ENCODE measurements at places on chromosomes 11 and 22. TPM values are rescaled to one million over a fixed set of nuclear protein-coding genes. Genes with fewer than 3 reads are reported as not detected.

DNA sequence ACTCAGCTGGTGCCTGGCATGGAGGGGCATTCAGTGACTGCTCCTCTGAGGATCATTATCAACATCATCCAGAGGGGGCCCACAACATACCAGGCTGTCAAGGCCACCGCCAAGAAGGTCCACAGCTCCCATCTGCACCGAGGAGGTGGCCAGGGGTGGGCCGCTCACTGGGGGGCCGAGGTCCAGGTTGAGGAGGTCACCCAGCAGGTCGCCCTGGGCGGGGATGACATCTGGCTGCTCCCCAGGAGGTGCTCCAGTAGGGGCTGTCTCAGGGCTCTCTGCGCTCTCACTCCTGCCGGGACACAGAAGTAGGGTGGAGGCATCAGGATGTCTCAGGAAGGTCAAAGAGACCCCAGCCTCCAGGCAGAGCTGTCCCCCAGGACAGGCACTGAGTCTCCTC lies 25.1 kb upstream of the RASL10A start:
- no peak for DNase-seq
- H3K4me1 ChIP-seq: no peaks in the 10 kb centered on the region
- H3K27ac ChIP-seq: no peak overlapping the region
- H3K36me3 ChIP-seq: peaks cover 86% of the 10 kb centered on the region
- H3K27me3 ChIP-seq: no peaks in the 10 kb centered on the region

Gene TALDO1
- 82.4 TPM for polyA plus RNA-seq

Gene PKNOX2
- polyA plus RNA-seq: not detected

Gene PNPLA5
- not detected for polyA plus RNA-seq
